GM12891 (cell line): ENCODE measurements at places on chromosomes 7 and 10.
A peak's percentile ranks its signal among the peaks of the same experiment; 100 is the strongest.

DNA sequence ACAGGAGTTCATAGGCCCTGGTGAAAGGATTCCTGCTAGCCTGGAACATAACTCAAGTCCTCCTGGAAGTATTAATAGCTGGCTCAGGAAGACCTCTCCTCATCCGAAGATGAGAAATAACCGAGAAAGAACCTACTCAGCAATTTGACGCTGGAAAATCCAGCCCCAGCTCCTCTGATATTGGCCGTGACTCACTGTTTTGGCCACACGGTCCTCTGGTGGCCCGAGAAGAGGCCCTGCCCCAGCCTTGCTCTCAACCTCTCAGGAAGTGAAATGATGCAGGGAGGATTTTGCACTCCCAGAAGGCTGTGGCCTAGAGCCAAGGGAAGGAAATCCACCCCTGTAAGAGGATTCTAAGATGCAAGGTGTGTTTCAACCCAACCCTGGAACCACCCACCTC lies 121.6 kb downstream of the MTPAP start:
- no peak for DNase-seq

GRCh38 chr10:6121146-6121545 lies 32.3 kb downstream of the RBM17 start:
- no peak for DNase-seq

- no peak for DNase-seq
Measured at GRCh38 chr10:46536781-46537180, 19.7 kb downstream of the GPRIN2 start.

- no peak for DNase-seq
Measured at GRCh38 chr10:14009371-14010100, 321.2 kb downstream of the FRMD4A start.

- no peak for DNase-seq
Measured at GRCh38 chr7:96416599-96416998, 94.7 kb upstream of the SLC25A13 start.

- no peak for DNase-seq
Measured at GRCh38 chr7:50681432-50682045, 101.2 kb downstream of the GRB10 start.

DNA sequence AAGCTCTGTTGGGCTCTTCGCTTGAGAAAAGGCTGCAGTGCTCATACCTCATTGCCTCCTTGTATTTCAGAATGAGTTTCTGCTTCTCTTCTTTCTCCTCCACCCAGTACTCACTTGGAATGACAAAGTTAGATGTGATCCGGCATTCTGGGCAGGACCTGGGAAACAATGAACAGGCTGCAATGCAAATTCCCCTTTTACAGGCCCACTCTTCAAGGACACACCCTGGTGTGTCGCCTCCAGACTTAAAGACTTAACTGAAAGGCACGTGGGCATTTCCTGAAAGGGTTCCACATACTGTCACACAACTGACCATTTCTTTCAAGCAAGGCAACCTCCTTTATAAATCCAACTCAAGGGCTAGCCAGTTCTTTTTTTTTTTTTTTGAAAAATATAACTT lies 23.6 kb downstream of the MKRN1 start:
- DNase-seq, result no peak

GRCh38 chr10:35331894-35332640 lies 4.2 kb upstream of the CCNY start:
- no peak for DNase-seq

- no peak for DNase-seq
Measured at GRCh38 chr7:15446722-15447121, 115.1 kb downstream of the AGMO start.

GRCh38 chr7:24172856-24173255 lies 111.1 kb upstream of the NPY start:
- DNase-seq, result no peak

GRCh38 chr10:89202033-89202425 lies 5.1 kb downstream of the CH25H start:
- no peak for DNase-seq

DNA sequence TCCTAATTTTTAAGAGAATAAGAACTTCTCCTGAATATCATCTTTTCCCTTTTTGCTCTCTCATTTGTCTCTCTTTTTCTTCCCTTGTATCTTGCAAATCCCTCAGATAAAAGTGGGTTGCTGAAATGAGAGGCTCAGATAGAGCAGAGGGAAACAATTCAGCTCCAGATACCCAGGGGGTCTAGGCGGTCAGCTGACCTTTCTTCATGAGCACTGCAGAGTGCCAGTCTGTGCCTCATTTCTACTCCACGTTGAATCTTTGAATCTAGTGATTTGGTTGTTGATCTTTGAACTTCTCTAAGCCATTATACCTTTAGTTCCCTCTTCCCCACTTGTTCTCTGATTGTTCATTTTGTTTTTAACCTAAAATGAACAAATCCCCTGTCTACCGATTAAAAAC lies 572.6 kb downstream of the PTPRN2 start:
- no peak for DNase-seq

- no peak for DNase-seq
Measured at GRCh38 chr10:30557884-30558283, 71.7 kb downstream of the LYZL2 start.

GRCh38 chr7:111138586-111138985 lies 47.7 kb downstream of the LRRN3 start:
- no peak for DNase-seq

- no peak for DNase-seq
Measured at GRCh38 chr10:70722820-70723424, 50.6 kb downstream of the ADAMTS14 start.

DNA sequence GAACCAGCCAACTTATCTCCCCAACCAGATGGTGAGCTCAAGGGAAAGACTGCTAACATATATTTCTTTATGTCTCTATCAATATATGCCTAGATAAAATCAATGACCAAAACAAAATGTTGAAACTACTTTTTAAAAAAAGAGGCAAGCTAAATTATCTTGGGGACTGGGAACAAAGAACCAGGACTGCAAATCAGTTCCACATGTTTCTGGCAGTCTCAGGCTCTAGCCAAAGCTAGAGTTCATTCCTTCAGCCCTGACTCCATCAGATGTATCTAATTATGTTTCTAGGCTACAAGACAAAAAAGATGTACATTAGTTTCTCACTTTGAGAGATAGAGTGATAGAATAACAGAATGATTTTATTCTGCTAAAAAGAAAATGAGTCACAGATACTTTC lies 1290.3 kb upstream of the SORCS1 start:
- no peak for DNase-seq

DNA sequence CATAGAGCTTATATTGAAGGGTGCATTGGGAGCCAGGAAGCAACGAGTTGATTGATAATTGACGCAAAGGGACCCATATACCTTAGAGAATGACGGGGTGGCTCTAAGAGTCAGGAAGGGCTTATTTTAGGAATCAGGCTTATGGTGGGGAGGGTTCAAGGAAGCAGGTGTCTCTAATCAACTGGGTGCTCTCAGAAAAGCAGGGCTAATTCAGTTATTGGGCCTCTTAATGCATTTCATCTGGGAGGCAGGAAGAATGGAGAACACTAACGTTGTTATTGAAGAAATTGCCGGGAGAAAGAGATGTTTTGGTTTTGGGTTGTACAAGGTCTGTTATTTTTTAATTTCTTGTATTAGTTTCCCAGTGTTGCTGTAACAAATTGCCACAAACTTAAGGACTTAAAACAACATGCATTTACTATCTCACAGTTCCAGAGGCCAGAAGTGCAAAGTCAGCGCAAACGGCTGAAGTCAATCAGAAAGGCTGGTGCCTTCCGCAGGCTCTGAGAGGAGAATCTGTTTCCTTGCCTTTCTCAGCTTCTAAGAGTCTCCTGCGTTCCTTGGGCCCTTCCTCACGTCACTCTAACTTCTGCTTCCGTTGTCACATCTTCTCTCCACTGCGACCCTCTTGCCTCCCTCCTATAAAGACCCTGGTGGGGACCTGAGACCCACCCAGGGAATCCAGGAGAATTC lies 328.4 kb upstream of the C7orf33 start:
- no peak for DNase-seq

DNA sequence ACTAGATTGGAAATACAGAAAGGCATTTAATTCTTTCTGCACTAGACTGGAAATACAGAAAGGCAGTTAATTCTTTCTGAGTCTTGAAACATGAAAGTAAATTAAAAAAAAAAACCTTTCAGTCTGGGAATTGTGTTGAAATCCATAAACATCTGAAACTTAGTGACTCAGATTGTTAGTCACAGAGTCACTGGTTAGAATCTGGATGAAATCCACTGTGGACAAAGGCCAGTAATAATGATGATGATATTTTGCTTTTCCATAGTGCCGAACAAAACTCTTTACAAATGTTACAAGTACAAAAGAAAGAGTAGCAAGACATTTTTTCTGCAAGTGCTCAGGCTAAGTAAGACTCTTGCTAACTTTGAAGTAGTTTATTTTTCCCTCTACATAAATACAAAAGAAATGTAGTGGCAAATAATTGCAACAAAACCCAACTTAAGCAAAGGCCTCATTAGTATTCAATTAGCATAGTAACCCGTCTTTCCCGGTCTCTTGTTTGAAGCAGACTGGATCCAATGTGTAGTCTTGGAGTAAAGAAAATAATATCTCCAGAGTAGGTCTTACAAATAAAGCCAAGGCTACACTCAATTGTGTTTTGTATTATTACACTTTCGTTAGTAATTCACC lies 5.8 kb upstream of the PRTFDC1 start:
- no peak for DNase-seq

GRCh38 chr10:102832987-102833386 lies 4.2 kb downstream of the CYP17A1 start:
- DNase-seq, result no peak

GRCh38 chr7:151679881-151680612 lies 160.4 kb upstream of the RHEB start:
- no peak for DNase-seq

GRCh38 chr7:143046426-143046851 lies 5.7 kb upstream of the OR6V1 start:
- DNase-seq, result no peak

GRCh38 chr7:22393913-22394729 lies 37.2 kb upstream of the RAPGEF5 start:
- no peak for DNase-seq

DNA sequence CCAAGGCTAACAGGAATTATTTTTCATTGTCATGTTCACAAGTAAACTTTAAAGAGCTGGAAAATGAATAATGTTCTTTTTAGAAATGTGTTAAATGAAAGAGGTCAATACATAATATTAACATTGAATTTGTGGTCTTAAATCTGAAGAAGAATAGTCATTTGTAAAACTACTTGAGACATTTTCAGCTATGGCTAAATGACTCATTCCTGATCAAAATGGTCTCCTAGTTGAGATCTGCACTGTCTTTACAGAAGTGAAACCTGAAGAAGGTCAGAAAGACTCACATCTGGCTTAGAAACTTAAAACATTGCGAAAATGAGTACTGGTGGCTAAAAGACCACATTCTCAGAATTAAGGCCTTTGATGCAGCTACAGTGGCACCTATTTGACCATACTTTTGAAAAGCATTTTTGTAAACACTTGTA lies 5.9 kb downstream of the PIK3CG start:
- DNase-seq, result peak; percentile 34

GRCh38 chr10:47325303-47326291 lies 3.3 kb downstream of the GDF2 start:
- DNase-seq, result no peak

GRCh38 chr10:26365681-26366358 lies 72.3 kb upstream of the APBB1IP start:
- DNase-seq, result no peak
